ENCODE measurements at places on chromosomes 1 and 21. TPM values are rescaled to one million over a fixed set of nuclear protein-coding genes. Genes with fewer than 3 reads are reported as not detected.

DNA sequence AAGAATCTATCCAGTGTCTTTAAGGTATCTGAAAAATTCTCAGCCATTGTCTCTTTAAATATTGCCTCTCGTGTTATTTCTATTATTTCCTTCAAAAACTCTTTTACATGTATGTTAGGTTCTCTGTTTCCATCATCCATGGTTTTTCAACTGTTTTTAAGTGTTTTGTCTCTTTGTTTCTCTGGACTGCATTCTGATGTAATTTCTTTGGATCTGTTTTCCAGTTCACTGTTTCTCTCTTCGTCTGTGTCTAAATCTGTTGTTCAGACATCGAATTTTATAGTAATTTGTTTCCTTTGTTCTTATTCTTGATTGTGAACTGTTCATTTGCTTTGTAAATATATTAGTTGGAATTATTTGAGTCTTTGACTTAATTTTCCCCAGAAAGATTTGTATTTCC is 44.1 kb downstream of the POFUT2 start:
- DNase-seq, result no peak

TMOD4 gene
- total RNA-seq, result 0.77 TPM

- no peak for DNase-seq
Observed at GRCh38 chr1:23394684-23395083, 25.0 kb upstream of the ZNF436 start.

- no peak for DNase-seq
Observed at GRCh38 chr1:235724730-235725129, 75.1 kb upstream of the GNG4 start.

DNMT3L gene
- not detected for total RNA-seq

KRTAP7-1 gene
- total RNA-seq, result not detected

GRCh38 chr1:13806108-13806507 is 106.1 kb downstream of the PRDM2 start:
- DNase-seq, result no peak

F3 gene
- total RNA-seq, result not detected

EPHB2 gene
- total RNA-seq, result not detected

- no peak for DNase-seq
Observed at GRCh38 chr21:33238565-33239255, 9.0 kb downstream of the IFNAR2 start.

GRCh38 chr1:233113009-233113879 is 162.8 kb downstream of the NTPCR start:
- DNase-seq, result peak; percentile 25

RHD gene
- not detected for total RNA-seq

DNA sequence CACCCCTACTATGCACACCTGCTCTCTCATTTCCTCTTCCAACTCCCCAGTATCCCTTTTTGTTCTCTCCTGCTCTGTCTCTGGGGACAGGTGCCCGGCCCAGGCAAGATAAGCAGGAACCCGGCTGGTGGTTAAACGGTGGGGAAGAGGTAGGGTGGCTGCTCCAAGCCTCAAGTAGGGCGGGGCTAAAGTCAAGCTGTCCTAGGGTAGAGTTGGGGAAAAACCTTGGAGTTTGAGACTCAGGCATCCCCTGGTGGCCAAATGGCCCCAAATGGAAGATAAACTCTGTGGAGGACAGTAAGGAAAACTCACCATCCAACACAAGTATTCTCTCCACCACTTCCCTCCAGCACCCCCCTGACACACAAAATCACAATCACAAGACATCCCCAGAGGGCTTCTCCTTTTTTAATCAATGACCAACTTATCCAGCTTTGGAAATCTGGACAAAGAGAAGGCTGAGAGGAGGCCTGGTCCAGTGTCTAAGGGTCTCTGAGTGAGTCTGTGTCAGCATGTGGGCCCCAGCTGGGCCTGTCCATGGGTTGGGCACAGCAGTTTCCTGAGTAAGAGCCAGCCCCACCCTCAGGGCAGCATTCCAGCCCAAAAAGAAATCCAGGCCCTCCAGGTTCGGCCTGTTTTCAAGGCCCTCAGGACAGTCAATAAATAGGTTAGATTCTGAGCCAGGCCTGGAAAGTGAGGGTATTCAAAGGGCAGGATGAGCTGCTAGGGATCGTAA is 9.8 kb downstream of the POMGNT1 start:
- DNase-seq, result no peak

DNA sequence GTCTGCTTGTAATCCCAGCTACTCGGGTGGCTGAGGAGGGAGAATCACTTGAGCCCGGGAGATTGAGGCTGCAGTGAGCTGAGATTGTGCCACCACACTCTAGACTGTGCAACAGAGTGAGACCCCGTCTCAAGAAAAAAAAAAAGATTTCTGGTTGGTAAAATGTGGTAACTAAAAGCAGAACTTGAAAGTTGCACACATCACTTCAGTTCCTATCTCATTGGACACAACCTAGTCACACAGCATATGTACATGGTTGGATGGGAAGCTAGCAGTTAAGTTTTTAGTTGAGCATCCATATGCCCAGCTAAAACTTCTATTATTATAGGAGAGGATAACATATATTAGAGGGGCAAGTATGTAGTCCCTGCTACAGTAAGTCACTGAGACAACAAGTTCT is 22.1 kb downstream of the BCAS2 start:
- no peak for DNase-seq

SLC35F3 gene
- 0.49 TPM for total RNA-seq

All from activated naive CD4-positive, alpha-beta T cell treated with anti-CD3 and anti-CD28 coated beads, Interleukin-2, amount 50 U/mL, for 72 hours (primary cell).